Activated CD4-positive, alpha-beta memory T cell treated with anti-CD3 and anti-CD28 coated beads for 36 hours (primary cell): ENCODE measurements at places on chromosomes 6 and 20. TPM values are rescaled to one million over a fixed set of nuclear protein-coding genes. Genes with fewer than 3 reads are reported as not detected.

- no peaks in the 10 kb centered on the region for H3K36me3 ChIP-seq
- no peak for DNase-seq
- H3K27ac ChIP-seq = no peak overlapping the region
Observed at GRCh38 chr6:79515436-79515835, 21.8 kb downstream of the LCA5 start.

The SUPT3H gene
- 18.2 TPM for total RNA-seq

The SGK2 gene
- total RNA-seq = 0.62 TPM

The MUCL3 gene
- not detected for total RNA-seq

The HS3ST5 gene
- not detected for total RNA-seq

- no peaks in the 10 kb centered on the region for H3K36me3 ChIP-seq
- no peak for DNase-seq
- H3K4me3 ChIP-seq = no peak overlapping the region
Observed at GRCh38 chr20:9344083-9344920, 170.1 kb upstream of the LAMP5 start.
